Activated CD4-positive, alpha-beta T cell treated with anti-CD3 and anti-CD28 coated beads for 36 hours (primary cell): ENCODE measurements at places on chromosomes 2 and 18.

GRCh38 chr2:1714291-1715064, 29.8 kb downstream of the PXDN start:
- DNase-seq = no peak

DNA sequence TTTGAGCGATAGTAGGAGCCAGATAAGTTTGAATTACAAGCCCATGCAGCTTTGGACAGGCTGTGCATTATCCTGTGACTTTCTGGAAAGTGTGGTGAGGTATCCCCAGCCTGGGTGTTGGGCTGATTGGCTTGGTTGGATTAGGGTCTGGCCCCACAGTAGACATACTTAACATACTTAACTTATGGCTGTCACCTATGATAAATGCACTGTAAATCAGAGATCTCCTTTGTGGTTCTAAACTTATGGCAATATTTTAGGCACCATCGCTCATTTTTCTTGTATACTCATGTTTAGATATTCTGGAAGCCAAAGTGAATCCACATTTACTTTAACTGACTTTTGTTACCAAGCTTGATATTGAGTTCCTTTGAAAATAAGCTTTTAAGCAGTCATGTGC, 54.8 kb downstream of the SPTBN1 start:
- no peak for DNase-seq

DNA sequence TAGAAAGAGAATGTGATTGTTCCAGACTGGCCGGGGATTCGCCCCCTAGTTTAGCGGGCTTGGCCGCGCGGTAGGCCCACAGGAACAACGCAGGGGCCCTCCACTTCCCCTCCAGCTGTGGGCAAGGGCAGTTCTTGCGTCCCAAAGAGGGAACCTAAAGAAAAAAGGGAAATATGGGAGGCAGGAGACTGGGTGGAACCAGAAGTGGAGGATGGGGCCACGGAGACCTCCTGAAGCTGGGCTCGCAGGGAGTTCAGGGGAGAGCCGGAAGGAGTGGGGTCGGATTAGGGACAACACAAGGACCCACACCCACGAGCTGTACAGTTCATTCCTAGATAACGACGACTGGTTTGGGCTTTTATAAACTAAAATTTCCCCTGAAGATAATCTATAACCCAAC, 18.2 kb downstream of the GNLY start:
- DNase-seq = no peak

- no peak for DNase-seq
Observed at GRCh38 chr2:5410991-5411700, 281.0 kb upstream of the SOX11 start.

- DNase-seq = no peak
Observed at GRCh38 chr18:28767201-28767600, 590.3 kb upstream of the CDH2 start.

- DNase-seq = no peak
Observed at GRCh38 chr2:137379186-137379585, 585.1 kb upstream of the HNMT start.

DNA sequence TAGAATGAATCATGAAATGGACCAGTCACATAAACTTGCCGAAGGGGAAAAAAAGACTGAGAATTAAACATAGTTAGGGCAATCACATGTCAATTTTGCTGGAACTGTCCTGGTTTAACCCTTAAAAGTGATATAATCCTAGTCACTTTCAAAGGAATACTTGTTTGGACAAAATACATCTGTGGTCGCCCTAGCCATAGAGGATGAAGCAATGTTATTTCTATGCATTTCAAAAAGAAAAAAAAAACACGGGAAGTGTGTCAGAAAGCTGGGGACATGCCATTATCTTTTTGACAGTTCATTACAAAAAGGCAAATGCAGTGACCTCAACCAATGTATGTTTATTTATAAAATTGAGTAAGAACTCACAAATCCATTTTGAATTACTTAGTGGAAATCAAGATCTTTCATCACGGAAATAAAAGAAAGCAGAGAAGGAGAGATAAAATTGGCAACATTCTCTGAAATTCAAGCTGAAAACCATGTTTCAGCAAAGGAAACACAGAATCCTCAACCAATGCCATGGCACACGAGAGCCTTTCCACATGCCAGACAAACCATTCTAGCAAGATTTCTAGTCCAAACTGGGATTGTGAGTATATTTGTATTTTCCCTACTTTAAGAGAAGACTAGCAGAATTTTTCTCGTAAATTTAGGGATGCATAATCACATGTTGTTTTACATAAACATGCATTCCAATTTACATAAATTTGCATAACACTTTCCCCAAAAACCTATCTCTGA, 854.3 kb upstream of the ACVR2A start:
- no peak for DNase-seq

GRCh38 chr2:70988151-70988550, 6.5 kb downstream of the TEX261 start:
- no peak for DNase-seq

DNA sequence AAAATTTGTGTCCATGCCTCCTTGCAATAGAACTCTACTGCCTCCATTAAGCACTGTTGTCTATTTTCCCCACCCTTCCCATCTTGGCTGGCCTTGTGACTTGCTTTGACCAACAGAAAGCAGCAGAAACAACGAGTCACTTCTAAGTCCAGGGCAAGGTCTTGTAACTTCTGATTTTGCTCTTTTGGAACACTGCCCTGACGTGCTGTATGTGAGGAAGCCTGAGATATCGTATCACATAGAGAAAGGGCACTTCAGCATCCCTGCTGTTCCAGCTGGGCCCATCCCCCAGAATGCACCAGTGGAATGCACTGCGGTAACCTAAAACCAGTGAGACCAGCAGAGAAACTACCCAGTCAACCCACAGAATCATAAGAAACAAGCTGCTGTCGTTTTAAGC, 28.1 kb downstream of the NCKAP1 start:
- no peak for DNase-seq

DNA sequence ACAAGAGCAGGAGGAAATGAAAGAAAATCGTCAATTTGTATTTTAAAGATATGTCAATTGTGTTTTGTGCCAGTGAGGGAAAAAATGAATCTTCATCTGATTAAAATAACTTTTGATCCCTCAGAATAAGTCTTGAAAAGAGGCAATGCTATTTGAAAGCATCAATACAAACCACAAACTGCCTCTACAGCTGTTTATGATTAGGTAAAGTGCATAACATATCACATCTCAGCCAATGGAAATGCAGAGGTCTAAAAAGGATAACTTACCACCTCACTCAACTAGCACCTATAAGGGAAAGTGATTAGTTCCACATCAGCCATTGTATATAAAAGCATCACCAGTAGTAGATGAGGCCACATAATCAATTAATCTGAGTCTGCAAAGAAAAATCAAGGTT, 492.2 kb upstream of the CDH2 start:
- DNase-seq = no peak
